ENCODE measurements at places on chromosomes 4 and X.

- DNase-seq, result no peak
Observed at GRCh38 chr4:167111622-167112021, 122.7 kb downstream of the SPOCK3 start.

DNA sequence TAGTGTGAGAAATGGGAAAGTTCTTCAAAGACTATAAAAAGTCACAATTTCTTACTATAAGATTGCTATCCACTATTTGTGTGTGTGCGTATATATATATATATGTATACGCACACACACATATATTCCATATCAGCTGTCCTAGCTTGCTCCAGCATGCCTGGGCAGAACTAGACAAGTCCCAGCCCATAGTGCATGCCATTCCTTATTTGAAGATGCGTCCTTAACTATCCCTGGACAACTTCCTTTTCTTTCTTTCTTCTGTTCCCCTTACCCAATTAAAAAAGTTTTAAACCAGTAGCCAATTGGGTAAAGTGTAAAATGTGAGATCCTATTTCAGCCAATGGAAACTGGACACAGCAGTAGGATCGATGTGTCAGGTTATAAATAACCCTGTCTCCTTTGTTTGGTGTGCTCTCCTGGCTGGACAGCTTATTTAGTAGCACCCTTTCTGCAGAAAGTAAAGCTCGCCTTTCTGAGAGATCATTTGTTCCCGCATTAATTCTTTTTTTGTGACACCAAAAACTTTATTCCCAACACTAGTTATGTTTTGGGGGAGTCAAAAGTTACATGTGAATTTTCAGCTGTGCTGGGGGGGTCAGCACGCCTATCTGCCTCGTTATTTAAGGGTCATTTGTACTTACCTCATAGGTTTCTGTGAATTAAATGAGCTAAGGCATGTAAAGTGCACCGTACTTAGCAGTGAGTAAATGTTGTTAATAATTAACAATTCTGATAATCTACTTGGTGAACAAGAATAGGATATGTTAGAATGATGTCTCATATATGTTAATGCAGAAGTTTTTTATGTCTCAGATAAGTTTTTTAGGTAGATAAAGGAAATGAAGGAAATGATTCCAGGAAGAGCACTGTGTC, 40.9 kb downstream of the KDM6A start:
- no peak for DNase-seq

GRCh38 chr4:174358829-174359228, 75.1 kb downstream of the CEP44 start:
- DNase-seq, result no peak

DNA sequence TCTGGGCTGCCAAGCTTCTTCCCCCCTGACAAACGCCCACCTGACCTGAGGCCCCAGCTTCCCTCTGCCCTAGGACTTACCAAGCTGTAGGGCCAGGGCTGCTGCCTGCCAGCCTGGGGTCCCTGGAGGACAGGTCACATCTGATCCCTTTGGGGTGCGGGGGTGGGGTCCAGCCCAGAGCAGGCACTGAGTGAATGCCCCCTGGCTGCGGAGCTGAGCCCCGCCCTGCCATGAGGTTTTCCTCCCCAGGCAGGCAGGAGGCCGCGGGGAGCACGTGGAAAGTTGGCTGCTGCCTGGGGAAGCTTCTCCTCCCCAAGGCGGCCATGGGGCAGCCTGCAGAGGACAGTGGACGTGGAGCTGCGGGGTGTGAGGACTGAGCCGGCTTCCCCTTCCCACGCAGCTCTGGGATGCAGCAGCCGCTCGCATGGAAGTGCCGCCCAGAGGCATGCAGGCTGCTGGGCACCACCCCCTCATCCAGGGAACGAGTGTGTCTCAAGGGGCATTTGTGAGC, 37.0 kb downstream of the HTRA3 start:
- no peak for DNase-seq

- DNase-seq, result no peak
Observed at GRCh38 chrX:100625985-100626491, 10.6 kb downstream of the TSPAN6 start.

GRCh38 chr4:15354371-15355297, 73.2 kb upstream of the C1QTNF7 start:
- DNase-seq, result no peak

GRCh38 chr4:11440481-11441193, 11.9 kb upstream of the HS3ST1 start:
- no peak for DNase-seq

DNA sequence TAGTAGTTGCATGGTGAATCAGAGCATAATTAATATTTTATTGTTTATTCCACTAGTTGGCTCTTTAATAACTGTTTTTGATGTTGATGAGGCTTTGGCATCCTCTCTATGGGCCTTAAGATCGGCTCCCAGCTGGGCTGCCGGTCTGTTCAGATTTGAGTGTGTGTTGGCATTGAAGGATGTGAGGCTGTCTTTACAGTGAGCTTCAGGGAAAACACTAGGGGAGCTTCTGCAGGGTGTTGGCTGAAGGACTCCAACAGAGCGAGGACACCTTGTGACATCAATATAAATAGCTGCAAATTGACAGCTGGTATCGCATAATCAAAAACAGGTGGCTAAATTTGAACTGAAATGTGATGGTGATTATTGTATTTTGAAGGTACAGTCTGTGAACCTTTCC, 322.0 kb downstream of the FSTL5 start:
- DNase-seq, result no peak

- no peak for DNase-seq
Observed at GRCh38 chrX:31319586-31319985, 247.7 kb upstream of the FTHL17 start.

- DNase-seq, result no peak
Observed at GRCh38 chr4:169064296-169064695, 54.2 kb upstream of the CBR4 start.

- no peak for DNase-seq
Observed at GRCh38 chr4:5003372-5003857, 15.8 kb downstream of the CYTL1 start.

GRCh38 chr4:147201016-147201415, 255.4 kb upstream of the TTC29 start:
- no peak for DNase-seq

DNA sequence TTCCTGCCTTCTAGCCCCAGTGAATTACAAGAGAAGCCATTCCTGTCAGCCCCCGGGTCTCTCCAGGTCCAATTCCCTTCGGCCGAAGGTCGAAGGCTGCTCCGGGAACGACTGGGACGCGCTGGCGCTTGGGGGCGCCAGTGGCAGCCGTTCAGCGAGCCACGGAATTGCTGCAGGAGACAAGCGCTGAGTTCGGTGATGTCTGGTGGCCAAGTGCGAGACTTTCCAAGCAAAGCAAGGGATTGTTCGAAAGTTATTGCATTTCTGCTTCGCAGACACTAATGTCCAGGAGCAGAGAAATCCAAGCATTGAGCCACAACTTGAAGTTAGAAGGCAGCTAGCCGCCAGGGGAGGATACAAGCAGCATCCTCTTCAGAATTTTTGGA, 1.1 kb upstream of the DKK2 start:
- DNase-seq, result no peak

DNA sequence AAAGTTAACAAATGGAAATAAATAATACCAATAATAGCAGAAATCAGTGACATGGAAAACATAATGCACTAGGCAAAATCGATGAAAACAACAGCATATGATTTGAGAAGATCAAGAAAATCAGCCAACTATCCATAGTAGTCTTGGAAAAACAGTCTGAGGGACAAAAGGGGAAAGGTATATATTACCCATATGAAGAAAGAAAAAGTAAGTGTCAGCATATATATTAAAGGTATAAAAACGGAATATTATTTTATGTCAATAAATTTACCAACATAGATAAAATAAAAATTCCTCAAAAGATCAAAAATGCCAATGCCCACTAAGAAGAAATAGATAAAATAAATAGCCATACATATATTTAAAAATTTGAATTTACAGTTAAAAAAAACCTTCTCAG, 33.0 kb downstream of the ACTRT1 start:
- no peak for DNase-seq

DNA sequence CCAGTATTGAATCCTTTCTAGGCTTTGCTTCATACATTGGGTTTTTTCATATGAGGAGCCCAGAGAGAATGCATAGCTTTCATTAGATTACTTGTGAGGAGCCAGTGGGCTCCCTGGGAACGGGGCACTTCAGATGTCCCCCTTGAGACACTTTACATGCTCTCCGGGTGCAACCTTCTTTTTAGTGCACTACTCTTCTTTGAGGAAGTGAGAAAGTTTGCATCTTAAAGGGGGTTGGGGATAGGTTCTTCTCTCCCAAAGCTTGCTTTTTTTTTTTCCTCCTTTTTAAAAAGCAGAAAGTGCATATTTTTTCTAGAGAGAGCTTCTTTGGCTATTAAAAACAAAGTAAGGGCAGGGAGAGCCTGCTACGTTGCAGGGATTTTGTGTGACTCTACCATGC, 4.3 kb downstream of the HADH start:
- DNase-seq, result no peak

DNA sequence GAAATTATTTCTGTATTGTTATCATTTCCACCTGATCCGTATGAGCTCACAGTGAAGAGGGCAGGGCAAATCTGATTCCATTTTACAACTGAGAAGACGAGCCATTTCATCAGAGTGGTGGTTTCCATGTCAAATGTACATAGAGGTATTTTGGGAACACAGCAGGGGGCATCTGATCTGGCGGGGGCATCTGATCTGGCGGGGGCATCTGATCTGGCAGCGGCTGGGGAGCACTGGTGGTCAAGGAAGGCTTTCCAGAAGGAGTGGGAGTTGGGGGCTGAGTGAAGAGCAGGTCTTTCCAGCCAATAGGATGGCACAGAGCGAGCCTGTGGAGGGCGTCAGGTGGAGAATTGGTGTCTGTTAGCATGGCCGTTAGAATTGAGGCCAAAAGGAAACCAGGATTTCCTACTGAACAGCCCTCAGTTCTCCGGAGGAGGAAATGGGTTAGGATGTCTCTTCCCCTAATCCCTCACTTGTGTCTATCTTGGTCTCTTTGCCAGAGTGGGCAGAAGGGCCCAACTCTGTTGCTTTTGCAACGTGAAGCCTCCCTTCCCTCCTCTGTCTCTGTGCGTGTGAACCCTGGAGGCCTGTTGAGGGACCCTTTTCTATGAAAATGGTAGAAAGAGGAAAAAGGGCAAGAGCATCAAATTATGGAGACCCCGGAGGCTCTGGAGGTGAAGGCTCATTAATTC, 41.3 kb downstream of the RHOH start:
- DNase-seq, result no peak

GRCh38 chr4:170336238-170336775, 246.6 kb upstream of the AADAT start:
- DNase-seq, result no peak

GRCh38 chr4:10225096-10225495, 108.5 kb upstream of the WDR1 start:
- DNase-seq, result no peak

DNA sequence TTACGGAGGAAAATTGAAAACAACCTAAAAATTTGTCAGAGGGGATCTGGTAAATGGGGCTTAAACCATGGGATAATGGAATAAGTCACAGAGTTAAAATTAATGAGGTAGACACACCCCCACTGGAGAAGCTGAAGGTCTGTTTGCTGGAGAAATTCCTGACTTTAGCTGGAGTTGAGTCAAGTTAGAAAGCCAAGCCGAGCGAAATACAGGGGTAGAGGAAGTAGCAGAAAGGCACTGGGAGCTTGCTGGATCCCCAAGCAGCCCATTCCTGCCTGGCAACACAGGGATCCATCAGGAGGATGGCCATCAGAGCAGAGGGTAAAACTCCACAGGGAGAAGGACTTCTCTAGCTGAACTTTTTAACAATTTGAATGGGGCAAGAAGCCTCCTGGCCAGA, 163.8 kb downstream of the ATRX start:
- no peak for DNase-seq

- DNase-seq, result no peak
Observed at GRCh38 chrX:137930533-137930932, 364.6 kb downstream of the ZIC3 start.

DNA sequence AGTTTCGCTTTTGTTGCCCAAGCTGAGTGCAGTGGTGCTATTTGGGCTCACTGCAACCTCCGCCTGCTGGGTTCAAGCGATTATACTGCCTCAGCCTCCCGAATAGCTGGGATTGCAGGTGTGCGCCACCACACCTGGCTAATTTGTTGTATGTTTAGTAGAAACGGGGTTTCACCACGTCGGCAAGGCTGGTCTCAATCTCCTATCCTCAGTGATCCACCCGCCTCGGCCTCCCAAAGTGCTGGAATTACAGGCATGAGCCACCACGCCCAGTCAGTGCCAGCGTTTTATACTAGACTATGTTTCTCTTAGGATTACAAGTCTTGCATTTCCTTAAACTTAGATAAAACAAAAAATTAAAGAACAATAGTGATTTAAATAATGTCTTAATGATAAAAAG, 13.0 kb downstream of the KLF3 start:
- DNase-seq, result no peak

GRCh38 chrX:25005382-25006185, 10.2 kb downstream of the ARX start:
- no peak for DNase-seq

GRCh38 chrX:148316446-148316845, 184.0 kb upstream of the AFF2 start:
- no peak for DNase-seq

DNA sequence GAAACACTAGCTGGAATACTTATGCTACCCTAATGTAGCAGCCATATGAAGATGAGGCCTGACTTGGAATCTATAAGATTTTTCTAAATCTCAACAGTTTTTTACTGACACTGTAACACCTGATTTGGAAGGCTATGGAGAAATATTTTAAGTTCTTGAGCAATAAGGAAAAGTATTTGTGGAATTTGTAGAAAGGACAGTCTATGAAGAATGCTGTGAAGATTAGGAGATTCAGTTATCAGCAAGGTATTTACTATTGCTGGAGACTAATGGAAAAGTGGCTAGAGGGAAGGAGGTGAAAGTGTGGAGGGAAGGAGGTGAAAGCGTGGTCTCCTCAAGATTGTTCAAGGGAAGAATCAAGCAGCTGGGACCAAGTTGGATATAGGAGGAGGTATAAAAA, 190.0 kb upstream of the EMCN start:
- DNase-seq, result no peak

- no peak for DNase-seq
Observed at GRCh38 chr4:4787421-4787820, 72.0 kb upstream of the MSX1 start.

- no peak for DNase-seq
Observed at GRCh38 chr4:53040459-53040815, 178.3 kb downstream of the RASL11B start.

DNA sequence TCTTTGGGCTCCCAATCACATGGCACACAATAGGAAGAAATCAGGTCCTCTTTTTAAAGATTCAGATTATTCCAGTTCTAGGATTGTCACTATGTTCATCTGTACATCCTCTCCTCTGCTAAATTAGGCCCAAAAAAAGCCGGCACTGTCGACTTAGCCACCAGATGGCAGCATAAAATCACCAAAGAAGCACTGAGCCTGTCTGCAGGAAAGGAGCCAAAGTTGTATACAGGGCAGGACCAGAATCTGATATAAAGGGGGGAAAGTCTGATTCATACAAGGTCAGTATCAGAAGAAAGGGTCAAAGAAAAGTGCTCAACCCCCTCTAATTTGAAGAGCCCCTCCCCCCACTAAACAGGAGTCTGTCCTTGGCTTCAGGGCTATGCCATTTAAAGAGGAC, 292.5 kb downstream of the CHIC1 start:
- DNase-seq, result peak; percentile 30

- no peak for DNase-seq
Observed at GRCh38 chr4:177119021-177119471, 190.6 kb upstream of the NEIL3 start.

- DNase-seq, result no peak
Observed at GRCh38 chrX:124010157-124010556, 48.7 kb downstream of the STAG2 start.

- DNase-seq, result no peak
Observed at GRCh38 chr4:108333353-108333942, 164.7 kb upstream of the LEF1 start.

GRCh38 chr4:7654550-7655445, 220.1 kb upstream of the PSAPL1 start:
- DNase-seq, result no peak

Data from right renal cortex interstitium (tissue), 3 donors.